PC-3 (cell line): ENCODE measurements at places on chromosomes 11 and 22.

DNA sequence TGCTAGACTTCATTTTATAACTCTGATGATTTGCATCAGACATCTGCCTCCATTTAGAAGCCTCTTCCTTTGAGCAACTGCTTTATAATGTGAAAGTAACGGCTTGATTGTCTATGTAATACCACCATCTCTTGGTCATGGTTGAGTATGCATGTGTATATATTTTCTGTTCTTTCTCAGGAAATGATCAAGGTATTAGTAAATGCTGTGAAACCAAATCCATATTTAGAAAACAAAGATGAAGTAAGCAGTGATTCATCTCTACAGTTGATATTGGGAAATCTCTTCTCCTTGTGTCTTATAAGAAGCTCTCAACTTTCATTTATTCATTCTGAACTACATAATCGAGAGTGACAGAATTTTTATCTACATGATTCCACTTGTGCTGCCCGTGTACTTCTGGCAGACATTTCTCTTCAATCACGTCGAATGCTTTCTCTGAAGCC is 104.6 kb upstream of the ANO3 start:
- peak; percentile 81 for DNase-seq

GRCh38 chr11:132464939-132465338 is 1067.4 kb downstream of the OPCML start:
- DNase-seq = no peak

DNA sequence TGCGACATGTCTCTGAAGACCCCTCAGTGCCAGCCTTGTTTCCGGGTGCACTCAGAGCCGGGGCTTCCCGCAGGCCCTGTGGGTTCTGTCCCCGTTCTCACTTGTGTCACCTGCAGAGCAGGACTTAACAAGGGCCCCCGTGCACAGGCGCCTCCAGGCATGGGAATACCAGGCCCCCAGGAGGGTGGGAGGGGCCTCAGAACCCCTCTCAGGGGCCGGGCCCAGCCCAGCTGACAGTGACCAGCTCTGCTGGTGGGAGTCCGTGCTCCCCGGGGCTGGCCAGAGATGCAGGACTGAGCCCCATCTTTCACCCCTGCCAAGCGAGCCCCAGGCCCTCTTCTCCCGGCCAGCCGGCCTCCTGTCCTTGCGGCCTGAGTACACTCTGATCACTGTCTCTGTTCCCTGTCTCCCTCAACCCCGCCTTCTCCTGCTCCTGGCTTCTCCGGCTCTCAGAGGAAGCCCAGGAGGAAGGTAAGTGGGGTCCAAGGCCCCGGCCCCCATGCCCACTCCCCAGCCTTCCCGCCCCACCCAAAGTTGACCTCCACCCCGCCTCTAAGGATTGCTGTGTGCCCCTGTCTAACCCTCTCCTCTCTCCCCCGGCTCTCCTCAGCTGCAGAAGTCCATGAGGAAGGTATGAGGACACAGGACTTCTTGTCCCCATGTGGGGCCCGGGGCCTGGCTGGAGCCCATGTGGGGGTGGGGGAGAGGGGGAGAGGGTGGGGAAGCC is 5.3 kb downstream of the TNNT3 start:
- no peak for DNase-seq

DNA sequence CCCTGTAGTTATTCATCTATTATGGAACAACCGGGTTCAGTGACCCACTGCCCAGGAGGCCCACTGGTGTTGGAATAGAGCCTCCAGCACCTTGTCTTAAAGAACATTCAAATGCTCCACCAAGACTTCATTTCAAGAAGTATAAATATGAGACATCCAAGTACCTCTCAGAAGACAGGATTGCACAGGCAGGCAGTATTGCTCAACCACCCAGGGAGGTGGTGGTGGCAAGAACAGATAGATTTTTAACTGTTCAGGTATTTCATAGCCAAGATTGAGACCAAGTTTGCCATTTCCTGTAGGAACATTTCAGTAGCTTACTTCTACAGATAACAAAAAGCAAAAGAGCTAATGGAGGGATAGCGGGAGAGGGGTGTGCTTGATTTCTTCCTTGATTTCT is 78.7 kb downstream of the COMMD9 start:
- no peak for DNase-seq

DNA sequence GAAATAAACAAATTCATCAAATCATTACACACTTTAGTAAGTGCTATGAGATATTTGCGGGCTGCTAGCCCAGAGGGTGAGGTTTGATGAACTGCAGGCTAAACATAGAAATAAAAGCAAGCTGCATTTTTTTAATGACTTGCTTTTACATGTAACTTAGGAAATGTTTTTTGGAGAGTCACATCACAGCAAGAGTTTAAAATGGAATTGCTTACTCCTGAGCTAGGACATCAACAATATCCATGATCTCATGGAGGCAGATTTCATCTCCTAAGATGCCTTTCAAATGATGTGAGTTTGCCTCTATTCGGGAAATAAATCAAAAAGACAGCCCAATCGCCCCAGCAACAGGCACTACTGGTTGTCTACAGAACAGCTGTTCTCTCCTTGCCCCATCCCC is 73.4 kb upstream of the CD44 start:
- no peak for DNase-seq
